Left ventricle myocardium inferior (tissue), 1 donor: ENCODE measurements at places on chromosomes 7 and 10.

DNA sequence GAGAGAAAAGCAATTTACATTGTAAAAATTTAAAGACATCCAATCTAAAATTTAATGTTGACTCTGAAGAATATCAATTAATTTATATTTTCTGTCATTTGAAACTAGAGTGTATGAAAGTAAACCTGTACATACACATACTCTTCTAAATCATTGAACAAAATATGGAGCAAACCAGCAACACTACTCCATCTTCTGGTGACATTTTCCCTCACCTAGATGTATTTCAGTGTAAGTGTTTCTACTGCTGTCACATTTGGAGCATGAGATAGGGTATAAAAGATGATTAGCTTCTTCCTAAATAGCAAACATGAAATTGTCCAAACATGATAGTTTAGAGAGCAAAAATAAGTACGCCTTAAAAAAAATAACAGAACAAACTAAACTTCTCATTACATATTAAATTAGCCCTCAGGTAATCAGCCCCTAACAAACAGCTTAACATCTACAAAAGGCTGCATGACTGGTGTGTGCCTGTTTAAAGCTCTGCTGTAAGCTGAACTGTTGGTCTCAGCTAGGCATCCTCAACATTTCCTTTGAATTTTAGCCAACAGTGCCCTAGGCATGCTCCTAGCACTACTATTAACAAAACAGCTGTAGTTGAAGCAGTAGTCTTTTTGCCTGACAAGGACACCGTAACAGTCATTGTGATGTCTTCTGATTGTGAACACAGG, 189.8 kb downstream of the CTNNA3 start:
- no peak for DNase-seq

- DNase-seq: no peak
These were observed 20.9 kb downstream of the AKR1D1 start for GRCh38 chr7:138097064-138097741.

- DNase-seq: no peak
These were observed 18.9 kb upstream of the GSTK1 start for GRCh38 chr7:143244321-143244720.

DNA sequence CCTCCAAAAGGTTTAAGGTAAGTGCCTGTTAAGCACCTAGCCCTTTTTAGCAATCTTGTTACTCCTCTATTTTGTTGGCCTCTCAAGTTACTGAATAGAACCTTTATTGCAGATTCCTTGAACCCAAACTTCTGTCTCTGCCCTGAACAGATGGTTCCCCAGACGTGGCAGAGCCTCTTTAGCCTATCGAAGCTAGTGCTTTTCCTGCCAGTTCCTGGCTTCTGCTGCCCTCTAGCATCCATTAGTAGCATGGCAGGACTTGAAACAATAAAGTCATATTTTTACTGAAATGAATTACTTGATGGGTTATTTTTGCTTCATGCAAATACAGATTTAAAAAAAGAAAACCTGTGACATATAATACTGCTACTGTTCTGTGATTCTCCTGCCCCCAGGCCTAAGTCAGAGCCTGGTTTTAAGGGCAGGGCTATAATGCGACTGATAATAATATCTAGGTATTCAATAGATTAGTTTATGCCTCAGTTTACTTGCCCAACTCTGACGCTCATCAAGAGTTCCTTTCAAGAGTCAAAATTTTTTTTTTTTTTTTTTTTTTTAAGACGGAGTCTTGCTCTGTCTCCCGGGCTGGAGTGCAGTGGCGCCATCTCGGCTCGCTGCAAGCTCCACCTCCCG, 84.3 kb upstream of the PHF14 start:
- DNase-seq: no peak

DNA sequence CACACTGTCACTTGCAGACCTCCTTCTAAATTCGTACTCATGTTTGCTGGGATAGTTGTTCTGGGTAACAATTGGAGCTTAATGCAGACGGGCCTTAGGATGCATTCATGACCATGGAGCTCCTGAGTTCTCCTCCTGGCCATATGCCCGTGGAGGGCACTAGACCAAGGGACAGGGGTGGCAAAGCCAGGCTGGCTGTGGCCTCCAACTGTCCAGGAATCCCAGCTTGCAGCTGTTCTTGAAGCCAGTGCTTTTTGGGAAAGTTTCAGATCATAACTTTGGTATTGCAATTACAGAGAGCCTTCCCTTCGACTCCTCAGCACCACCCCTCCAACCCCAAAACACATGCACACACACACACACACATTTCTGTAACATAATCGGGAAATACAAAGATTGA, 30.6 kb downstream of the ANTXRL start:
- DNase-seq: no peak

DNA sequence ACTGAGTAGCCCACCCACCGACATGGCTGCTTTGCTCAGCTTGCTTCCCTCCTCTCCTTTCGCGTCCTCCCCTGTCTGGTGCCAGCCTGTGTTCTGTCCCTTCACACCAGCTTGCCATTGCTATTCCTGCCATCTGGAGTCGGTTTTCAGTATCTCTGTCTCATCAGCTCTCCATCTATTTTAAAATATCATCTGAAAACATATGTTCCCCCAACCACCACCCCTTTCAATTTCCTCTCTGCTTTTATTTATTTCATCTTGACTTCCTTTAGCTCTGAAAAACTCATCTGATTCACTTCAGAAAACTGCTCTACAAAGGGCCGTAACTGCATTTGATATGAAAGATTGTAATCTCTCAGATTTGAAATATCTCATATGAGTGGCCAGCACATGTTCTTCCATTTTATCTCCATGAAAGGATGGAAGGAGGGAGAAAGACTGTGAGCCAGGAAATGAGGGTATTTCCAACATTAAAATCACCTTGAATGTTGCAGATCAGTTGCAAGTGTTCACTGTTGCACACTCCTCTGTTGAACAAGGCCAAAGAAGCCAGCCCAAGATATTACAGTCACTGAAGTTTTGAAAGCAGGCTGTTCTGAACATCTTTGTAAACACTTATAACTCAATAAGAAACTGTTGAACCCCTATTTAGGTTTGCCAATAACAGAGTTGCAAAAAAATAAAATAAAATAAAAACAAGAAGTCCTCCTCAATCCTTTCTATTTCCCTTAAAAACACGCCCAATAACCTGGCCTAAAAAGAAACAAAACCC, 202.4 kb upstream of the NEBL start:
- no peak for DNase-seq

DNA sequence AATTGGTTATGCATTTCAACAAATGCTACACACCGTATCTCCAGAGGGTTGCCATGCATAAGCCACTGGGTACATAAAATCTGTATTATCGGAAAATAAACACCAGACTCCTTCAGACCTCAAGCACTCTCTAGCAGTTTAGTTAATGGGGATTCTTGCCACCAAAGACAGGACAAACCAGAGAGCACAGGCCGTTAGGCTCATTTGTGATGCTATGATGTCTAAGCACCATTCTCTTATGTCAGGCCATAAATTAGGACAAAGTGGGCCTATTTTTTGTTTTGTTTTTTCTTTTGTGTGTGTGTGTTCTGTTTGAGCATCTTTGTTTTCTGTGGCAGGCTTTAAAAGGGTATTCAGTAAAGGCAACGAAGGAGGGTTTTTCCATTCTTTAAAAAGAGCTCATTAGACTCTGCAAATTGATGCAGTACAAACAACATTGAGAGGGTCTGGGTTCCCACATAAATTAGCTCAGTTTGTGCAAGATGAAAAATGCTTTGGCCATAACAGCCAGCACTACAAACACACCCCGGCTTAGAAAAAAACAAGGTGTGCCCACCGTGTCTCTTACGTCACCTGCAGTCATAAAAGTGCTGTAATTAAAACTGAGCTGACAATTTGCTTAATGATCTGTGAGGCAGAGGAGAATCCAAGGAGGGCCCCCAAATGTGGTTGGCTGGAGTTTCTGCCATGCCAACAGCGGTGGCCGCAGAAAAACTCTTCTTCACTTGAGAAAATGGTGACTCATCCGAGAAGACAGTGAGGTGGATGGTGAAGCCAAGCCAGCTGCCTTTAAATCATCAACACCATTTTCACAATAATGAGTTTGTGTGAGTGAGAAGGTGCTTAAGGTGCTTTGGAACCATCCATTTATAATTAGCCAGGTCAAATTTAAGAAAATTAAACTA, 297.9 kb downstream of the GATA3 start:
- no peak for DNase-seq

DNA sequence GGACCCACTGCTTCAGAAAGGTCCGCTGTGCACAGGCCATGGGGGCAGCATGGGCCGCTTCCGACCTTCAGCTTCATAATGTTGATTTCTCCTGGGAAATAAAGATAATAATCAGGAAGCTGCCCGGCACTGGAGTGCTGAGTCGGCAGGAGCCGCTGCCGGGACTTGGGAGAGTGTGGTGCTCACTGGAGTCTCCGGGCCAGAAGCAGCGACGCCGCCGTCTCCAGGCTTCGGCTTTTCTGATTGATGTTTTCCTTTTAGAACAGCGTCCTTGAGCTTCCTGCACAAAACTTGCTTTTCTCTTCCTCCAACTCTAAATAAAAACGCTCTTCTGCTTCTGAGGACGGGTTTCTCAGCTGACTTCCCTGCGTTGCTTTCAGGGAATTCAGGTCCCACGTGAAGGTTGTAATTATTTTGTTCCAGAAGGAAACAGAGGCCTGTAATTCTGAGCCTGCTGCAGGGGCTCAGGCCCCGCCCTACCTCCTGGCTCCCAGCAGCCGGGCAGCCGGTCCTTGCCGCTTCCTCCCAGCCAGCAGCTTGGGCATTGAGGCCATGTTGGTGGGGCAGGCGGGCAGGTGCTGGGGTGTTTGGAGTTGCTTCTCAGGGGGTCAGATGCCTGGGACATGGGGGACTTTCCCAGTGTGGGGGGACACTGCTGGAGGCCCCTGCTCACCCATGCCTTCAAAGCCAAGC, 14.7 kb downstream of the PWWP2B start:
- DNase-seq: no peak

- DNase-seq: no peak
These were observed 18.1 kb upstream of the CAMK2G start for GRCh38 chr10:73892310-73893030.

- DNase-seq: peak; percentile 58
These were observed 13.1 kb upstream of the ARPC1A start for GRCh38 chr7:99312316-99313203.

- no peak for DNase-seq
These were observed 4.1 kb upstream of the SYPL1 start for GRCh38 chr7:106116161-106116704.

DNA sequence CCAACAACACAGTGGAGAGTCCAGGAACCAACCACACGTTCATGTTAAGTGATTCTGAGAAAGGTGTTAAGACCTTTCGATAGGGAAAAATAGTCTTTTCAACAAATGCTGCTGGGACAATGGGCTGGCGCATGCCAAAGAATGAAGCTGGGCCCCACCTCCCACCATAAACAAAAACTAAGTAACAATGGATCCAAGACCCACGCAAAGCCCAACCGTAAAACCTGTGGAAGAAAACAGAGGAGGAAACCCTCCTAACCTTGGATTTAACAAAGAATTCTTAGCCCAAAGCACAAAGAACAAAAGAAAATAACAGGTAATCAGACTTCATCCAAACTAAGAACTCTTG, 272.8 kb downstream of the ELFN1 start:
- DNase-seq: peak; percentile 2

DNA sequence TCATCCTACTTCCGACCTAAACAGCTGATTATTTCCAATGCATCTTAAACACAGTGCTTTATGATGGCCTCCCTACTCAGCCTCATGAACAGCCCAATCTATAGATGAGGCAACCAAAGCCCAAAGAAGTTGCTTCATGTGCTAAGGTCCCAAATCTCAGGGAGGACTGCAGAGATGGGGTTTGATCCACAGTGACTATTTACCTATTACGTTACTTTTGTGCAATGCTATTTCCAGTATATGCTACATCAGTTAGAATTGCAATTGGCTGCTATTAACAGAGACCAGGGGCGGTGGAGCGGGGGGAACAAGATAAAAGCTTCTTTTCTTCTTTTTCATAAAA, 153.0 kb upstream of the TNS3 start:
- no peak for DNase-seq

- peak; percentile 22 for DNase-seq
These were observed 1.0 kb downstream of the CPED1 start for GRCh38 chr7:120989257-120990220.

- DNase-seq: no peak
These were observed 5.9 kb upstream of the SUN1 start for GRCh38 chr7:826230-826917.

GRCh38 chr10:45355494-45355893, 18.5 kb upstream of the ALOX5 start:
- no peak for DNase-seq

GRCh38 chr7:137547485-137547884, 204.0 kb upstream of the PTN start:
- no peak for DNase-seq

DNA sequence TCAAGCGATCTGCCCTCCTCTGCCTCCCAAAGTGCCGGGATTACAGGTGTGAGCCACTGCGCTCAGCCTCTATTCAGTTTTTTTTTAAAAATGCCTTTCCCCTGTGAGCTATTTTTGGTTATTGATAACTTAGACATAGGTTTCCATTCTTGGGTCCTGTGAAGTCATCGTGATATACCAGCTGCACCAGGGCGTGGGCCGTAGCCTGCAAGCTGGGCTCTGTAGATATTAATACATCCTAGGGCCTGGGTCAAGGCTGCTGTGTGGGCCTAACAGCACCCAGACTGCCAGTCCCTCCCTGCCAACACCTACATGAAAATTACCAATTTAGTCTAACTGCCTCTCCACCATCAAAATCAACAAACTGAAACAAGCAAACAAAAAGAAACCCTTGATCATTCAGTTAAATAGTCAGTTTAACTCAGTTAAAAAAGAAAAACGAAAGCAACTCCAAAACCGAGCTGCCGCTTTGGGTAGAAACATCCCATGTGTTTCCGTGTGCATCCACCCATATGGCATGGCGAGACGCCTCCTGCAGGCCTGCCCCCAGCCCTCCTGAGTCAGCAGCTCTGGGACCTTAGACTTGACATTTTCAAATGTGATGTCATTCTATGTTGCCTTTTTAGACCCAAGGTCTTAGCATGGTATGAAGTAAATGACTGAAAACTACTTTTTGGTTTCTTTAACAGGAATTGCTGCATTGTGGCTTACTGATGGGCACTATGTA, 330.2 kb downstream of the GLRX3 start:
- DNase-seq: no peak

DNA sequence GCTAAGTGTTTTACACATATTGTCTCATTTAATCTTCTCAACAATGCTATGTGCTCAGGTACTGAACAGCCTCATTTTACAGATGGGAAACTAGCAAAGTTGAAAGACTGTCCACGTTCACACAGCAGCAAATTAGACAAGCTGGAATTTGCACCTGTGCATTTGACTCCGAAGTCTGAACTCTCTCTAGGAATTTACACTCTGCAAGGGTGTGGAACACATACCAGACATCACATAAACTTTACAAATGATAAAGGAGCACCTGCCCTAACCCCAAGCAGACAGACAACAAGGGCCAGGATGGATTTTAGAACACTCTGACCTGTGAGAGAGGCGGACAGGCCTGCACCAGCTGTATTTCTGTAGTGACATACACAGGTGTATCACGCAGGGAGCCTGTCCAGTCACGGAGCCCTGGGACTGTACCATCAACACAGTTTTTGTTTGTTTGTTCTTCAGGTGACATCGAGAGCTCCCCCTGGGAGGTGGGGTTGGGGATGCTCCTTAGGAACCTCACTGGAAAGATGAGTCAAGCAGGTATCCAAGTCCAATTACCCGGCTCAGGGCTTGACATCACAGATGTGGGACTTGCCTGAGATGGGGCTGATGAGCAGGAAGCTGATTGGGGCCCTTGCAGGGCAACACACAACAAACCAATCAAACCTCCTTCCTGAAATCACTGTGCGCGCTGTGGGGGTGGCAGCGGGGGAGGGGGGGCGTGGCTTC, 31.0 kb downstream of the MKI67 start:
- DNase-seq: no peak

- DNase-seq: no peak
These were observed 84.4 kb upstream of the ANLN start for GRCh38 chr7:36305226-36305625.
